ENCODE measurements at places on chromosomes 7 and 10.

DNA sequence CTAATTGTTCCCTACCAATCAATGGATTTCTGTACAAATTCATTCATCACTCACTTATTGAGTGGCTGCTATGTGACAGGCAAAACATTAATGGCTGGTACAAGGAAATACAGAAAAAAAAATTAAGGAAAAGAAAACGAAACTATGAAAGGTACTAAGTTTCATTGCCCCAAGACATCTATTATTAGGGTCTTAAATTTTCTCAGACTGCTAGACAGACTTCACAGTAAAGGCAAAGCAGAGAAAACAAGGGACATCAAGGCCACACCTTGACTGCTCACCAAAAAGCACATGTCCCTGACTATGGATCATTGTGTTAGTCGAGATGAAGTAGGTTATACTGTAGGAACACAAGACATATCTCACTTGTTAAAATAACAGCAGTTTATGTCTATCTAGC, 36.5 kb downstream of the DGKI start:
- no peak for DNase-seq

- no peak for DNase-seq
Measured at GRCh38 chr10:99412099-99412498, 18.3 kb downstream of the GOT1 start.

GRCh38 chr10:102163342-102163989, 11.3 kb downstream of the NOLC1 start:
- no peak for DNase-seq

DNA sequence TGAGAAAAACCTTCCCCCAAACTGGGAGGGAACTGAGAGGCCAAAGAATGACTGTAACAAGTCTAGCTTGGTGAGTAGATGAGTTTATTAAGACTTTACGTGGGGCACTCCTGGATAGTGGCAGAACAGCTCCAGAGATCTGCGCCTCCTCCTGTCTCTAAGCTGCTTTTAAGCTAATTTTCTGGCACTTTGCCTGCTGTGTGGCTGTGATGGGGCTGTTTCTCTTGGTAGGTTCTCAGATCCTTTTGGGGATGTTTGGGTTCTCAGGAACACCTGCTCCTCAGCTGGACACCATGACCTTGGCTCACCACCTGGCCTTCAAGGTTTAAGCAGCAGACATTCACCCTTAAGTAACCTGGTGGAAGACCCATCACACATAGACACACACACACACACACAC, 68.3 kb downstream of the AKR1E2 start:
- DNase-seq = no peak

- no peak for DNase-seq
Measured at GRCh38 chr7:28017372-28017771, 163.2 kb downstream of the JAZF1 start.
